Stimulated activated CD8-positive, alpha-beta memory T cell treated with anti-CD3 and anti-CD28 coated beads, Interleukin-2, amount 100 ng/mL, for 48 hours (primary cell): ENCODE measurements at places on chromosomes 7 and 10.
A peak's percentile ranks its signal among the peaks of the same experiment; 100 is the strongest.

GRCh38 chr10:99658622-99659030 is 683 bp upstream of the ENTPD7 start:
- DNase-seq: peak; percentile 62

GRCh38 chr10:6140141-6140841 is 51.5 kb downstream of the RBM17 start:
- no peak for DNase-seq

GRCh38 chr7:151706277-151707104 is 170.4 kb downstream of the PRKAG2 start:
- no peak for DNase-seq

DNA sequence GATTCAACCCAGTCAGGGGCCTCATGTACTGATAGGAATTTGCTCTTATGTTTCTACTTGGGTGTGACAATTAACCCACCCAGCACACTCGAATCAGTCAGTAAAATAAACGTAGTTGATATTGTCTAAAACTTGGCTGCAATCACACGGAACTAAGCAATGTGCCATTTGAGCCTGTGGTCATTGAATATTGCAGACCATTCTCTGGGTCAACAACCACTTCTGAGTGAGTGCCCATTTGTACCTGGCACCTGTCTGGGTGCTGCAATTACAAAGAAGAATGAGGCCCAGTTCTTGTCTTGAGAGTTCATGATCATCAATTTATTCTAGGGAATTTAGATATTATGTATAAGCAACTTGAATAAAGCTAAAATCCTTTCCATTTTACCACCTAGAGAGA is 29.8 kb downstream of the NPY start:
- DNase-seq: no peak

- DNase-seq: no peak
Measured at GRCh38 chr10:100831742-100832141, 81.0 kb upstream of the SLF2 start.

DNA sequence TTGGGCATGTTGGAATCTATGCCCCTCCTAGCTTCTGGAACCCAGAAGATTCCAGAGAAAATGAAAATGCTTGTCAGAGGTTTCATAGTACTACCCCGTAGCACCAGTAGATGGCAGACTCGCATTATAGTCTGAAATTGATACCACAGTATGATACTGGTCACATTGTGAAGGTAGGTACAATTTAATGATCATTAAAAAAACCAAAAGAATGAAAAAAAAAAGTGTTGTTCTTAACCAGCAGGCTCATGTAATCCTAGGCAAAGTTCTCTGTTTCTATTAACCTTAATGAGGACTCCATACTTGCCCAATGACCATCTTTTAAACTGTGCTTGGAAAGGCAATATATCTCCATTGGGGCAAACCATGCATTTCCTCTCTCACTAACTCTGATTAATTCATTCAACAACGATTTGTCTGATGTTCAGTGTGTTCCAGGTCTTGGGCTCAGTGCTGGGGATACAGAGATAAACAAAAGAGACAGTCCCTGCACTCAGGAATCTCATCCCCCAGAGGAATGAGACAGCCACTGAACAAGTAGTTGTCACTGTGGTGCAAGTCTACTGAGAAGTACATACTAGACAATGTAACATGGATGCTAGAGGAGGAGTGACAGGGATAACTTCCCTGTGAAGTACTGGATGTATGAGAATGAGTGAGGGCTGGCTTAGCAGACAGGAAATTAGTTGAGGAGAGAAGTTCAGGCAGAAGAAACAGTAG is 223.5 kb upstream of the PHYHIPL start:
- no peak for DNase-seq

DNA sequence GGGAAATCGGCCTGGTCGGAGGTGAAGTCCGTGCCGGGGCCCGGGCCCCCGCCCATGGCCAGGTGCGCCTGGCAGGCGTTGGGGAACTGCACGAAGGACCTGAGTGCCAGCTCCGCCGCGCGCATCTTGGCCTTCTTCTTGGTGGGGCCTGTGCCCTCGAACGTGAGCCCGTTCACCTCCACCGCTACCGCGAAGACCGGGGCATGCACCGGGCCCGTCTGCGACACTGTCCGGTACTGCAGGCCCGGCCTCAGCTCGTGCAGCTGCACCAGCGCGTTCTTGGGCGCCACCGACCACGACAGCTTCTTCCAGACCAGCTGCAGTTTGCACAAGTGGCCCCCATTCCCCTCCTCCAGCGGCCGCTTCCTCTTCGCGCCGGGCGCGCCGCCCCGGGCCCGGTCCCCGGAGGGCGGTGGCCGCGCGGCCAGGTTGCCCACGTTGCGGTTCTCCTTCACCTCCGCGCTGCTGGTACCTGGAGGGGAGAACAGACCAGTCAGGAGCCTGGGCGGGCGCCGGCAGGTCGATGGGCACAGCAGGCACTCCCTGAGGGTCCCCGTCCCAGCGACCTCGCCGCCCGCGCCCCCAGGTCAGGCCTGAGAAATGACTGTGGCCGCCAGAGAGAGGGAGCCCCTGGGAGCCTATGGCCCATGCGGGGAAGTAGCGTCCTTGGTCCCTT is 307.4 kb downstream of the WDR37 start:
- no peak for DNase-seq

DNA sequence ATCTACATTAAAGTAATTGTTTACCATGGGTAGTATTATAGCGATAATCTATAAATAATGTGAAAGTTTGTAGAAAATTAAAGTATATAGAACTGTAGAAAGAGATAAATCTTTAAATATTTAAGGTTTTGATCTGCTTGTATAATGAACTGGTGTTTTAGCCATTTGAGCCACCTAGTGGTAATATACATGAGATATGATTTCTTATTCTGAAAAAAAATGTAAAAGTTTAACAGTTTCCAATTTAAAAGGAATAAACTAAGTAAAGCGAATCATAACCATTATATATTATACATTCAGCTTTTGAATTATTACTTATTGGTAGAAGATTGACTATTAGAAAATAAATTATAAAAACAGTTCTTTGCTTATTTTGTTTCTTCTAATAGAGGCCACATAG is 91.2 kb downstream of the OTUD1 start:
- DNase-seq: no peak

- no peak for DNase-seq
Measured at GRCh38 chr7:132179080-132179430, 397.2 kb downstream of the PLXNA4 start.

- DNase-seq: no peak
Measured at GRCh38 chr7:116214921-116215320, 4.6 kb downstream of the TES start.

DNA sequence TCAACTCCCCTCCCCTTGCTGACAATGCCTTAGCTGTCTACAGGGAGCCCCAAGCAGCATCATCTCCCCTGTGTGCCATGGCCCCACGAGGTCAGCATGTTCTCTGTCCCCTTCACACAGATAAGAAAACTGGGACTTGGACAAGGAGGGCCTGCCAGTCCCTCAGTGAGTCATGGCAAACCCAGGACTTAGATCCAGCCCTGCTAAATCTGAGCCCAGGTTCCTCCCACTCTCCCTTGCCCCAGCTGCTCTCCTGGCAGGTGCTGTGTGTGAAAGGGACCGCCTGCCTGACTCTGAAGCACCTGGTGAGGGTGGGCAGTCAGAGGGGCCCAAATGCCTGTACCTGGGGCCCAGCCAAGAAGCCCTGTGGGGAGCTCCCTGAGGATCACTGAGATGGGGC is 7.4 kb downstream of the CRHR2 start:
- DNase-seq: no peak

GRCh38 chr7:106248600-106248999 is 36.2 kb downstream of the NAMPT start:
- no peak for DNase-seq

DNA sequence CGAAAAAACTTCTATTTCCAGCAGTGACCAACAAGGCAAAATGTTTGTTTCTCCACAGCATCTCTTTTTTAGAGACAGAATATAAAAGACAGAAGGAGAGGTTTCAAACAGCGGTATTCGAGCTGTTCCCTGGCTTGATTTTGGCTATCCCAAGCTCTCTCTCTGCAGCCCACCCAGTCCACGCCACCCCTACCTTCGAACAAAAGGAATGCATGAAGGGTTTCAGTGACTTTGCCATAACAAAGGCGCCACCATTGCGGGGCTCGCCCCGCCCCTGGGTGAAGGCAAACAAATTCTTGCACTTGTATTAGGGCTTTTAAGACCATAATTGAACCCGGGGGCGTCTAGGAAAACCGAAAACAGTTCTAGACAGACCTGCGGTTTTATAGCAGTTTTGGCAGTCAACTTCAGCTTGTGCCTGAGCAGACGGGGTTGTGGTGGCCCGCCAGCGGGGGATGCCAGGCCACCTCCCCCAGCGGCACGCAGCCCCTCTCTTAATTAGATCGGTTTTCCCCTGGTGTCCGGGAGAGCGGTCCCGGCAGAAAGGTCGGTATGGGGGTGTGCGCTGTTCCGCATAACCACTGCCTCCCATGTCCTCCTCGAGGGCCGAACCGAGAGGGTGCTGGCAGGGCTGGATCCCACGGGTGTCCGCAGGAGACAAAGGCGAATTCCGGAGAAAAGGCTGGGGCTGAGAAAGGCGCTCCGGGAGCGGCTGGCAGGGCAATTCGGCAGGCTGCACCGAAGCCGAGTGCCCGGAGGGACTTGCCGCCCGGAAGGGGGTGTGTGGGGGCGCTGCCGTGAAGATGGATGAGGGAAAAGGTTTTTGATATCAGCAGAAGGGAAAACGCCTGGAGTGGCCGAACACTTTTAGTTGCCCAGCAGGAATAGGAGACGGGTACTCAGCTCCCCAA is 2.7 kb upstream of the HOXA11 start:
- no peak for DNase-seq

DNA sequence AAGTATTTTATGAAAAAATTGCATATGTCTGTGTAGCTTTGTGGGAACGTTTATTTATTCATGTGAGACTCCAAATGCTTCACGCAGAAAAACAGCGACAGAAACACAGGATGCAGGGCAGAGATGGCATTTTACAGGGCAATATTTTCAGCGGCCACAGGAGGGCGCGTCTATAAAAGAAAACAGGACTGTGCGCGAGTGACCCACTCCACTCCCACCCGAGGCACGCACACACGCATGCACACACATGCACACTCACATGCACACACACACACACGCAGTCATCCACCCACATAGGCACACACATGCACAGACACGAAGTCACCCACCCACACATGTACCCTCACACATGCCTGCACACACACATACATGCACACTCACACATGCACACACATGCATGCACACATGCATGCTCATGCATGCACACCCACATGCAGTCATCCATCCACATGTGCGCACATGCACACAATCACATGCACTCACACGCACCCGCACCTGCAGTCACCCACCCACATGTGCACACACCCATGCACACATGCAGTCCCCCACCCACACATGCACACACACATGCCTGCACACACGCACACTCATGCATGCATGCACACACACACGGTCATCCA is 96.3 kb downstream of the DNAJB6 start:
- DNase-seq: no peak

- DNase-seq: no peak
Measured at GRCh38 chr7:17544401-17544800, 245.9 kb downstream of the AHR start.

- no peak for DNase-seq
Measured at GRCh38 chr7:23685731-23686130, 5.7 kb downstream of the FAM221A start.

- DNase-seq: no peak
Measured at GRCh38 chr7:142887282-142888015, 1.9 kb upstream of the TRPV6 start.

- DNase-seq: no peak
Measured at GRCh38 chr7:94655126-94655847, 646 bp downstream of the SGCE start.

DNA sequence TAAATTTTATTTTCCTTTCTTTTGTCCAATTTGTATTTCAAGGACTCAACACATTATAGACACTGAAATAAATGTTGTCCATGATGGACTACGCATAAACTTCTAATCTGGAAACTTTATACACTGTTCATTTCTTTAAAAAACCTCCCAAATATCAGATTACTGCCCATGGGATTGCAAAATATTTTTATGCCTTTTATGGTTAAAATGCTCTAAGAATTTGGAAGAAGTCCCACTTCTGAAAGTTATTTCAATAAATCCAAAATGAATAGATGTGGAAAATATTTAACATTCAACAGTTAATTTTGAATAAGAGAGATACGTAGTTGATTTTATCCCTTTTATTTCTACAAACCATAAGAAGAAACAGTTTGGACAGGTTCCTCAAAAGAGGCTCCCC is 46.1 kb downstream of the CABCOCO1 start:
- no peak for DNase-seq

GRCh38 chr10:60549686-60550085 is 160.0 kb upstream of the ANK3 start:
- DNase-seq: no peak

GRCh38 chr7:27178366-27178765 is 4.2 kb upstream of the HOXA10 start:
- DNase-seq: no peak

GRCh38 chr7:34031156-34031555 is 125.8 kb downstream of the BMPER start:
- DNase-seq: no peak

GRCh38 chr10:64142395-64142794 is 621.2 kb downstream of the REEP3 start:
- no peak for DNase-seq

DNA sequence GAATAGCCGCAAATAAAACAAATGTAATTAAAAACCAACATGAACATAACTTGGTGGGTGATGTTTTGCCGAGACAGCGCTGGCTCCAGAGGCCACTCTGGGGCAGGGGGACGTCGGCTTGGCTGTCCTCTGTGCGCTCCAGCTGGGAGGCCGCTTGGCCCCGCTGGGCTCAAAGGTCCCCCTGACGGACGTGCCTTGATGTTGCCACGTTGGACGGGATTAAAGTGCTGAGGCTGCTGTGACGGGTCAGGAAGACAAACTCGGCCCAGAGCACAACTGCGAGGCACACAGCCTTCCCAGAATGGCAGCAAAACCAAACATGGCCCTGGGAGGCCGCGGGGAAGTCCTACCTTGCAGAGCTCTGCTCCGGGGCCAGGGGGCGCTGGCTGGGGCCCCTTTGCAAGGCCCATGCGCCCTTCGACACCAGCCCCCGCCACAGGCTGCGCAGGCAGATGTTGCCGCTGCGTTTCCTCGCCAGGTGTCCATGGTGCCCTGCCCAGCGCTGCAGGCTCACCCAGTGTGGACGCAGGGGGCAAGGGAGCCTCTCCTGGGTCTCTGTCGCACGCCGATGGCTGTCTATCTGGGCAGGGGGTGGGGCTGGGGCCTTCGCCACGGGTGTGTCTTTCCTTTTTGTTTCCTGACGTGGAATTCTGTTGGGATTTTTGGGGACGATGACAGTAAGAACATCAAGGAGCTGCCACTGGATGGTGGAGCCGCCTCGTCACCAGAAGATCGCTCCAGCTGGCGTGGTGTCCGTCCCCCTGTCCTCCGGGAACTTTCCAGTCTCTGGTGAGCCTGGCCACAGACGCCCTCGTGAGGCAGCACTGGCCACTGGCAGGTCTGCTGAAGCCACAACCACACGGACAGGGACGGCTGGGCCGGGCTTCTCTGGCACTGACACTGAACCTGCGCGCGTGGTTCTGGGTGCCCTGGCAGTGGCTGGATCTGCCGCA is 99.6 kb upstream of the DIP2C start:
- DNase-seq: no peak

- DNase-seq: no peak
Measured at GRCh38 chr7:111358915-111359314, 203.4 kb downstream of the IMMP2L start.
